Bronchial epithelial cell (primary cell): ENCODE measurements at places on chromosomes 13 and 19. TPM values are rescaled to one million over a fixed set of nuclear protein-coding genes. Genes with fewer than 3 reads are reported as not detected.

GRCh38 chr19:13573056-13573667, 66.9 kb upstream of the CACNA1A start:
- no peak for DNase-seq

DNA sequence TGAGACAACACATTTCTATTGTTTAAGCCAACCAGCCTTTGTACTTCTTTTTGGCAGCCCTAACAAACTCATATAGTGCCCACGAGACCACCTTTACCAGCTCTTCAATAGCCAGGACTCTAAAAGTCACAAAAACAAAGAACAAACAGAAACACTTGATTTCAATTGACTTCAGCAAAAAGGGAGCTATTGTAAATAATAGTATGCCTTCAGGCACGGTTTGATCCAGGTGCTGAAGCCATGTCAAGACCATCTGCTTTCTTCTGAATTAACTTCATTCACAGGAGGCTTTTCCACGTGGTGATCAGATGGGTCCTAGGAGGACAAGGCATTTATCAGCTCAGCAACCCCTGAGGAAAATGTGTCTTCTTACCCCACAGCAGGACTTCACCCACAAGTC, 53.8 kb downstream of the TINCR start:
- DNase-seq, result no peak

- DNase-seq, result no peak
Observed at GRCh38 chr19:2827840-2828489, 8.3 kb downstream of the ZNF554 start.

GRCh38 chr13:89610881-89611280, 1736.6 kb upstream of the MIR17HG start:
- DNase-seq, result no peak

DNA sequence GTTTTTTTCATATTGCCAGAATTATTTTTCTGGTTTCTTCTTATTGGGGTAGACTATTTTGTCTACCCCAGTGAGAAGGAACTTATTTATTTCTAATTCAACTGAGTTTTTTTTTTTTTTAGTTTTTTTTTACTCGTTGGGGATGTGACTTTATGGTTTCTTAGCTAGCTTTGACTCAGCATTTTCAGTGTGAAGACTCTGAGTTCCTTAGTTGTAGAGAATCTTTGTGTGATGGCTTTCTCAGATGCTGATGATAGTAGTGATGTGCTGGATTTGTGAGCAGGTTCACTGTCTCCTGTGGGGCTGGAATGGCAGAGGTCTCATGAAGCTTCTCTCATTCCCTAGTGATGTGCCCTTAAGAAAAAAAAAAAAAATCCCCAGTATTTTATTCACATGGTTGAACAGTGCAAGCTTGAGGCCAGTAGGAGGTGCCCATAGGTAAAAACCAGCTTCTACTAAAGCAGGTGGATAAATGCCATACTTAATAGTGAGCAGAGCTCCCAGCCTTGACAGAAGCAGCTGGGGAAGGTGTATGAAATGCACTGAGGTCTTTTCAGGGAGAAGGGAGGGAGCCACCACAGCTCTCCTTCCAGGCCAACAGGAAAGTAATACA, 106.2 kb upstream of the KLF5 start:
- peak; percentile 12 for DNase-seq

DNA sequence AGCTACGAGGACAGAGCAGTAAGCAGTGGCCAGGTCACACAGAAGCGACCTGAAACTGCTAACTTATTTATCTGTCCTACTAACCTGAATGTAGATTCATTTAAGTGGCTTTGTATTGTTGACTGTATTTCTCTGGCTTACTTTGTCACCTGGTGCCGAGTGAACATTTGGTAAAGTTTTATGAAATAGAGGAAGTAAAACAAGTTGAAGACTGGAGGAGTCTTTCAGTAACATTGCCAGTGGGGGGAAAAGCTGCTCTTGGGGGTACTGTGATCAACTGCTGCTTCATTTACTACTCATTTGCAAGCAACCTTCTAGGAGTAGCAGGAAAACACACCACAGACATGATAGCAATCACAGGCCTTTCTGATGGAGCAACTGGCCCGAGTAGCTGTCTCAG, 615.0 kb downstream of the FGF9 start:
- no peak for DNase-seq

GRCh38 chr19:38662537-38663155, 15.2 kb downstream of the ACTN4 start:
- no peak for DNase-seq

DNA sequence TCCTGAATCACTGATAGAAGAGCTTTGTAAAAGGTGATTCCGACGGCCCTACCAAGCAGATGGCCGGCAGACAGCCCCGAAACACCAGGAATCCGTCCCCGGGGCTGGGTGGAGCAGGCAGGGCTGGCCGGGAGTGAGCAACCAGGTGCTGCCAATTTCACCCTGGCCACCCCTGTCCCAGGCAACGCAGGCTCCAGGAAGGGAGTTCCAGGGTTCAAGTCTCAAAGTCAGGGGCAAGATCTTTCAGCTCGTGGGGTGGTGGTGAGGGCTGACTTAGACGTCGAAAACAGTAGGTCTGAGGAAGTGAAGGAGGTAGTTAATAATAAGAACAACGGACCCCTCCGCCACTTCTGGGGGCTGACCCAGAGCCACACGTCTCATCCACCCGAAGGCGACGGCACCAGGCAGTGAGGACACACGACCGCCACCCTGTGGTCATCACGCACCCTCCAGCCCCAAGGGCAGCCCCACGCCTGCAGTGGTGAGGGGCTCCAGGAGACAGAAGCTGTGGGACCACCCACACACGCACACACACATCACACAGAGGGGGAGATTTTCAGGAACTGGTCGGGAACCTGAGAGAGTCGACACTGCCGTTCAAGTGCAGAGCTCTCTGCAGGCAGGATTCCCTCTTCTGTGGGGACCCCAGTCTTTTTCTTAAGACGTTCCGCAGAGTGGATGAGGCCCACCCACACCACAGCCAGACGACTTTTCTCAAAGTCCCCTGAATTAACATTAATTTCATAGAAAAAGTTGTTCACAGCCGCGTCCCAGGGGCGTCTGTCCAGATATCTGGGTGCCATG, 67.2 kb downstream of the SPACA7 start:
- no peak for DNase-seq

DNA sequence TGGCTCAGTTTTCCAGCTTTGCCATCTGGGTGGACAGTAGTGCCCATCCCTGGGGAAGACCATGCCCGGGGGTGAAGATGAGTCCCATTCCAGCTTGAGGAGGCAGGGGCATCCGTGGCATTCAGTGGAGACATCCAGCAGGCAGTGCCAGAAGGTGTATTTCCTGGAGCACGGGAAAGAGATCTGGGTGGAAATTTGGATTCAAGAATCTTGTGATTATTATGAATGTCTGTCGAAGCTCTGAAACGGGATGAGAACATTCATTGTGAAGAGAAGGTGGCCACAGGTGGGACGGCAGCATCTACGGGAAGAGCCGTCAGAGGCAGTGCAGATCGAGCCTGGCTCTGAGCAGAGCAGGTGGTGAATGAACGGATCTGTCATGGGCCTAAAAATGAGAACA, 167.3 kb upstream of the RNF113B start:
- DNase-seq, result no peak

- DNase-seq, result peak; percentile 90
Observed at GRCh38 chr13:68056816-68057710, 826.9 kb upstream of the PCDH9 start.

DNA sequence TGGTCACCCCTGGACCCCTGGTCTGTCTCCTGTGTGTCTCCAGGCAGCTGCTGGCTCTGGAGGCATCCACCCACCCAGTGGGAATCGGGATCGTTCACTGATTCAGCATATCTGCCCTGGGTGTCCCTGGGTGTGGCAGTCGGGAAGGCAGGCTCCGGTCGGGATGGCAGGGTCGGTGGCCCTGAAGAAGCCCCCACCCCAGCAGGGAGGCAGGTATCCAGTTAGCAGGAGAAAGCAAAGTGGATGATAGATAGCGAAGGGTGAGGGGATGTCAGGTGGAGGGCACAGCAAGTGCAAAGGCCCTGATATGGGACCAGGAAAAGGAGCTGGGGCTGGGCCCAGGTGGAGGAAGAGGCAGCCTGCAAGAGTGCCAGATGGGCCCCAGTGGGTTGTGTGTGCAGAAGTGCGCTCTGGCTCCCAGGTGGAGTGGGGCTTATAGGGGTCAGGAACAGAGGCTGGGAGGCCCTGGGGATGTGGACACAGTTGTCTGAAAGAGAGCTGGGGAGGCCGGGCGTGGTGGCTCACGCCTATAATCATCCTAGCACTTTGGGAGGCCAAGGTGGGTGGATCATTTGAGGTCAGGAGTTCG, 2.3 kb downstream of the SSBP4 start:
- DNase-seq, result no peak

GRCh38 chr19:9166846-9167245, 11.9 kb upstream of the OR7D2 start:
- DNase-seq, result no peak

DNA sequence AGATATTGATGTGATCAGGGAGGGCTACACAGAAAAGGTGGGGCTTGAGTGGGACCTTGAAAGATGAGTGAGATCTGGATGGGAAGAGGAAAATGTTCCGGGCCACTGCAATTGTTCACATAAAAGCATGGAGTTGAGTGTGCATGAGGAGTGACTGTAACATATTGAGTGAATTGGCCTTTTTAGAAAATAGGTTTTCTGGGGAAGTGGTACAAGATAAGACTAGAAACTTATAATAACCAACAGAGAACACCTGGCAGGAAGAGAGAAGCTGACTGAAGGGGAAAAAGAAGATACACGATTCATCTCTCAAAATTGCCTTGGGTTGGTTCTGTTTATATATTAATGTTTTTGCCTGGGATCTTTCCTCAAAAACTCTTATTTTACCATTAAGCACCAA, 32.2 kb downstream of the SLC10A2 start:
- no peak for DNase-seq

- no peak for DNase-seq
Observed at GRCh38 chr13:49958321-49958720, 22.2 kb upstream of the SPRYD7 start.

TEX26 gene
- not detected in 2 replicates for total RNA-seq

KATNAL1 gene
- total RNA-seq, result 5.5 and 5.6 TPM in 2 replicates

ANKRD24 gene
- total RNA-seq, result 0.26 TPM in 2 replicates

LGALS14 gene
- total RNA-seq, result not detected in 2 replicates
